Activated CD8-positive, alpha-beta memory T cell treated with anti-CD3 and anti-CD28 coated beads, Interleukin-2, amount 10 ng/mL, durations not matched to agents 7 days and 5 days (primary cell): ENCODE measurements at places on chromosomes 16 and 17. TPM values are rescaled to one million over a fixed set of nuclear protein-coding genes. Genes with fewer than 3 reads are reported as not detected.

- peaks cover 40% of the 10 kb centered on the region for H3K4me1 ChIP-seq
- peak; percentile 62 for DNase-seq
- H3K4me3 ChIP-seq = no peak overlapping the region
- peaks cover 23% of the 10 kb centered on the region for H3K27me3 ChIP-seq
- no peaks in the 10 kb centered on the region for H3K36me3 ChIP-seq
- H3K27ac ChIP-seq = peak overlapping the region; percentile 78
Measured at GRCh38 chr17:27239046-27239445, 54.9 kb upstream of the WSB1 start.

TMEM204 gene
- total RNA-seq = 37.1 TPM

- H3K27me3 ChIP-seq = no peaks in the 10 kb centered on the region
- no peak for DNase-seq
- no peak overlapping the region for H3K27ac ChIP-seq
- H3K4me1 ChIP-seq = peaks cover 2% of the 10 kb centered on the region
- H3K36me3 ChIP-seq = peaks cover 7% of the 10 kb centered on the region
Measured at GRCh38 chr17:63641692-63642448, 19.7 kb downstream of the MAP3K3 start.

- no peak for DNase-seq
- H3K27me3 ChIP-seq = no peaks in the 10 kb centered on the region
- peaks cover 7% of the 10 kb centered on the region for H3K36me3 ChIP-seq
- no peak overlapping the region for H3K4me3 ChIP-seq
Measured at GRCh38 chr17:28746611-28747050, 2.8 kb downstream of the TRAF4 start.

KRT28 gene
- total RNA-seq = not detected

DNA sequence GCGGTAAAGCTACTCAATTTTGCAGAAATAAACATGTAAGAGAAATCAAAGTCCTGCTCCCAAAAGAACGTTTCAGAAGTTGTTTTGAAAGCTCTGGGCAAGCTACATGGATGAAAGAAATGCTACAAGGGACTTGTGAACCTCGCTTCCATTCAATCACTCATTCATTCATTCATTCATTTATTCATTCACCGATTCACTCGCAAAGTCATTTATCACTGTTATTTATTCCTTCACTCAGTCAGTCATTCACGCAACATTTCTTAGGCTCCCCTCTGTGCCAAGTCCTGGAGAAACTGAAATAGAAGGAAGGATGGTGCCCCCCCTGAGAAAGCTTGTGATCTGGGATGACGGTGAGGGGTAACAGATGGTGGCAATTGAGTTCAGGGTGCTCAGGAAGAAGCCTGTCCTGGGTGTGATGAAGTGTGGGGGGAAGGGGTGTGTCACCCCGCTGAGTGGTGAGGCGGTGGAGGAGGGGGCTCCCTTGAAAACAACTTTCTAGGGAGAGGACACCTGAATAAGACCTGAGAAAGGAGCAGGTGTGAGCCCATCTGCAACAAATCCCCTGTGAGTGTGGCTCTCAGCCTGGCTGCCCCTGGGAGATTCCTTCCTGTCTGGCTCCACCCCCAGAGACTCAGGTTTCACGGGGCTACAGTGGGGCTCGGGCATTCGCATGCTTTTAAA lies 36.3 kb upstream of the PRSS54 start:
- H3K27me3 ChIP-seq = peaks cover 28% of the 10 kb centered on the region
- no peak overlapping the region for H3K27ac ChIP-seq
- H3K4me3 ChIP-seq = no peak overlapping the region
- no peaks in the 10 kb centered on the region for H3K36me3 ChIP-seq

DNA sequence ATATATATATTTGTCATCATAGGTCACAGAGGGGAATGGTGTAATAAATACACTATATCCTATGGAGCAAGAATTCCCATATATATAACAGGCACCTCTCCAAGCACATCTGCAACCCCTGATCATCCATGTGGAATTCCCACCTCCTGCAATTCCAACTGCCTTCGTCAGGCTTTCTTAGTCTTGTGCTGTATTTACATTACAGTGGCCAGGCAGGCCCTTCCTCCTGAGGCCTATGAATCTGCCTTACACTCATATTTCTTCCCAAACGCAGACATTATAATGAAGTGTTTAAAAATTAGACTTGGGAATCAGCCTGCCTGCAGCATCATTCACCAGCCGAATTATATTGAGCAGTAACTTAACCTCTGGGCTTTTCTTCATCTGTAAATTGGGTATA lies 19.3 kb upstream of the DNAH9 start:
- no peaks in the 10 kb centered on the region for H3K4me1 ChIP-seq
- H3K27ac ChIP-seq = no peak overlapping the region
- H3K36me3 ChIP-seq = no peaks in the 10 kb centered on the region
- DNase-seq = no peak

DNA sequence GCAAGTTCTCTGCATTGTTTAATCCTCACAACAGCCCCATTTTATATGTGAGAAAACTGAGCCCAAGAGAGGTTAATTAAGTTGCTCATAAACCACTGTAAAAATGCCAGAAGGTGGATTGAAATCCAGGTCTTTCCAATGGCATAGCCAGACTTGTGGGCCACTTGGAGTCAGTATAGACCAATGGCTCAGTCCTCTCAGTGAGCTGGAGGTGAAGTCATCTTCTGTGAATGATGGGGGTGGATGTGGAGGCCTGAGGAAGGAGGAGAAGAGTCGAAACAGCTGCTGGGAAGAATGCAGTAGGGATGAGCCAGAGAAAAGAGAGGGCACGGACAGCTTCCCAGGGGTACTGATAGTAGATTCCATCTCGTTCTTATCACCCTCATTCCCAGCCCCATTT lies 213.4 kb downstream of the SOX9 start:
- H3K36me3 ChIP-seq = no peaks in the 10 kb centered on the region
- no peaks in the 10 kb centered on the region for H3K4me1 ChIP-seq
- H3K4me3 ChIP-seq = no peak overlapping the region
- no peak for DNase-seq
- no peak overlapping the region for H3K27ac ChIP-seq

RHBDL1 gene
- 0.79 TPM for total RNA-seq

GRCh38 chr16:14232106-14232864 lies 161.2 kb downstream of the MRTFB start:
- no peak for DNase-seq
- H3K4me3 ChIP-seq = no peak overlapping the region
- no peaks in the 10 kb centered on the region for H3K27me3 ChIP-seq
- H3K4me1 ChIP-seq = no peaks in the 10 kb centered on the region
- H3K27ac ChIP-seq = no peak overlapping the region

HOXB13 gene
- total RNA-seq = not detected

- no peak overlapping the region for H3K4me3 ChIP-seq
- H3K27ac ChIP-seq = no peak overlapping the region
- DNase-seq = no peak
- H3K36me3 ChIP-seq = no peaks in the 10 kb centered on the region
- peaks cover 17% of the 10 kb centered on the region for H3K4me1 ChIP-seq
Measured at GRCh38 chr17:56778898-56779297, 54.8 kb downstream of the C17orf67 start.

DNA sequence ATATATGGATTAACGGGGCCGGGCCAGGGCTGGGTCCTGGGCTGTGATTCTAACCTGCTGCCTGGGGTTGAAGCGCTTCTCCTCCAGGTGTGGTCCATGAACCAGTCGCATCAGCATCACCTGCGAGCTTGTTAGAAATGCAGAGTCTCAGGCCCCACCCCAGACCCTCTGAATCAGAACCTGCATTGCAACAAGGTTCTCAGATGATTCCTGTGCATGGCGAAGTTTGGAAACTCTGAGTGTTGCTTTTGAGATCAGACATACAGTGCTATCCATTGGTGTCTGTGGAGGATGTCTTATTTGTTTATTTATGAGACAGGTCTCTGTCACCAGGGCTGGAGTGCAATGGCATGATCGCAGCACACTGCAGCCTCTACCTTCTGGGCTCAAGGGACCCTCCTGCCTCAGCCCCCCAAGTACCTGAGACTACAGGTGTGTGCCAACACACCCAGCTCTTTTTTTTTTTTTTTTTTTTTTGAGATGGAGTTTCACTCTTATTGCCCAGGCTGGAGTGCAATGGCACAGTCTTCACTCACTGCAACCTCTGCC lies 99.8 kb downstream of the PITPNC1 start:
- peaks cover 5% of the 10 kb centered on the region for H3K36me3 ChIP-seq
- no peaks in the 10 kb centered on the region for H3K27me3 ChIP-seq
- H3K4me1 ChIP-seq = peaks cover 70% of the 10 kb centered on the region
- H3K27ac ChIP-seq = peak overlapping the region; percentile 66

FOXN1 gene
- not detected for total RNA-seq

- H3K4me3 ChIP-seq = no peak overlapping the region
- no peak for DNase-seq
- no peaks in the 10 kb centered on the region for H3K4me1 ChIP-seq
- H3K27ac ChIP-seq = no peak overlapping the region
- H3K36me3 ChIP-seq = no peaks in the 10 kb centered on the region
Measured at GRCh38 chr16:85585711-85586110, 27.4 kb upstream of the GSE1 start.

- H3K36me3 ChIP-seq = peaks cover 35% of the 10 kb centered on the region
- no peaks in the 10 kb centered on the region for H3K27me3 ChIP-seq
- H3K4me3 ChIP-seq = no peak overlapping the region
- no peak for DNase-seq
- H3K4me1 ChIP-seq = no peaks in the 10 kb centered on the region
- no peak overlapping the region for H3K27ac ChIP-seq
Measured at GRCh38 chr17:4195306-4195705, 52.3 kb downstream of the CYB5D2 start.

- peak overlapping the region; percentile 84 for H3K27ac ChIP-seq
- peaks cover 5% of the 10 kb centered on the region for H3K36me3 ChIP-seq
- H3K4me3 ChIP-seq = peak overlapping the region; percentile 82
Measured at GRCh38 chr17:75895370-75896155, 1.2 kb downstream of the TRIM65 start.

CACNA1H gene
- total RNA-seq = 1.3 TPM

DNA sequence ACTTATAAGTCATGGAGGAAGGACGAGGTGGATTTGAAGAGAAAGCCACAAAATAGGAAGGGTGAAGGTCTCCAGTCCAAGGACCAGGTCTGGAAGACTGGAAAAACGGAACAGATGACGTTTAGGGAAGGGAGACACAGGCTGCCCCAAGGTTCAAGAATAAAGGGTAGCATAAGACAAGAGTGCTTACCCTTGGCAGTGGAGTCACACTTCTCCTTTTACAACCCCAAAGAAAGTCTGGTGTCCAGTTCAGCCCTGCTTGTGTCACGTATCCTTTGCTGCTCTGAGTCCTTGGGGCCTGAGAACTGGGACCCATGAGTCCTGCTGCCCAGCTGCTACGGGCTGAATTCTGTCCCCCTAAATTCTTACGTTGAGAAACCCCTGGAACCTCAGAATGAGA lies 13.0 kb upstream of the GGA2 start:
- DNase-seq = no peak
- H3K4me3 ChIP-seq = no peak overlapping the region
- H3K27ac ChIP-seq = no peak overlapping the region
